ENCODE measurements at places on chromosomes 7 and 10. TPM values are rescaled to one million over a fixed set of nuclear protein-coding genes. Genes with fewer than 3 reads are reported as not detected.

MACC1 gene
- 6.7 TPM for total RNA-seq

DNA sequence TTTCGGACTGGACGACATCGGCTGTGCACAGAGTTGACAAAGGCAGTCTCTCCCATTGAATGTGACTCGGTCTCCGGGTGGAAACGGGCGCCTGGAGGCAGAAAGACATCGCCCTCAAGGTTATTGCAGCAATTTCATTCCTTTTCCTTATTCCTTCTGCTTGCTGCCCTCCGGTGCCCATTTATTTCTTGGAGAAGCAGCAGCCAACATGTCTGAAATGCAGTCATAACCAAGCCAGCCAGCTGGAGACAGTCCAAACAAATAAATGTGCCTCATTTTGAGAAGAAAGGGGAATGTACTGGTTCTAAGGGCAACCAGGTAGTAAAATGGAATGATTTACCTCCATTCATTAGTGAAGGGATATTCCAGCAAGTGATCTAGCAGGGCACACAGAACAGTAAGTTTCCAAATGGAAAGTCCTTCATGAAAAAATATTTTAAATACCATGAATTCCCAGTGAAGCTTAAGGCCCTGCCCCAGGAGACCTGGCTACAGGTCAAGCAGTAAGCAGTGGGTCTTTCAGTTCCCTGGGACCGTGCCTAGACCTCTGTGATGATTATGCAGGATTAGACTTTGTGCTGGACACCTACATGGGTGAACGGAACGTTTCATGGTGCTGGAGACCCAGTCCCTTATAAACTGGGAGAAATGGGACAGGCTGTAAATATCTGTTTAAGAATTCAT lies 86.6 kb downstream of the ABLIM1 start:
- DNase-seq: no peak

- no peak for DNase-seq
Measured at GRCh38 chr10:100879741-100880360, 32.9 kb upstream of the SLF2 start.

DNA sequence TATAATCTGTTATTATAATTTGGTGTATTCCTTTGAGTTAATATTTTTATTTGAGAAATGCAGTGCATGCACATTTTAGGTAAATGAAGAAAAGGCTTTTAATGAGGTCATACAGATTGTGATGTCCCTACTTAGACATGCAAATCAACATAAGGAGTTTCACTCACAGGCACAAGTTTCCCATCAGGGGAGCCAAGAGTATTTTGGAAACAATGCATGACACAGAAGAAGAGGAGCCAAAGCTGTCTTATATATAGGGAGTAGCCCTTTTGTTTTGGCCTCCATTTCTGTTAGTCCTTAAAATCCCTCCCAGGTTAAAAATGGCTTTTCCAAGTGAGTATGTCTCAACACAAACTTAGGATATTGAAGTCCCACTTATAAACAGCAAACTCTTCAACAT lies 703.4 kb upstream of the ANKRD30A start:
- DNase-seq: no peak

GRCh38 chr7:27159266-27160144 lies 3.0 kb upstream of the HOXA7 start:
- no peak for DNase-seq

VAX1 gene
- total RNA-seq: under 0.01 TPM

DNA sequence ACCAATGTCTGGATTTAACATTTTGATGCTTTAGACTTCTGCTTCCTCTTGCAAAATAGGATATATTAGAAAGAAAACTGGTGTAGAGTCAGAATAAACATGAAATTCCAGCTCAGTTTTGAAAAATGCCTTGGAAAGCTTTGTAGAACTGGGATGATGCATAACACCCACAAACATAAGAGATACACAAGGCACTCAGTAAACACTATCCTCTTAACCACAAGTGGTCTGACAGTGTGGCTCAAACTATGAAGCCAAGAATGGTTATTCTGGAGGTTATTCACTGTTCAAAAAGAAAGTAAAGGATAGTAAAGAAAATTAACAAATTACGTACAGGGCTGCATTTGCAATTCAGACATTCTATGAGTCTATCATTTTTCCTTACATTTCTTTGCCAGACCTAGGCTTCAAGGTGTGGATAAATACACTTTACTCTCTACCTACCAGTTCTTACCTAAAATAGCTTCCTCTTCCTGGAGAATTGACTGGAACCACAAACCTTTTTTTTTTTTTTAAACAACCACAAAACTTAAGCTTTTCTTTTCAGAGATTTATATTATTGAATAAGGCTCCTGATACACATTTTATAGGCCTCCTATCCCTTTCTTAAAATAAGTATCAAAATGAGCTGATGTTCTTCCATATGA lies 9.0 kb upstream of the RSBN1L start:
- no peak for DNase-seq

DNA sequence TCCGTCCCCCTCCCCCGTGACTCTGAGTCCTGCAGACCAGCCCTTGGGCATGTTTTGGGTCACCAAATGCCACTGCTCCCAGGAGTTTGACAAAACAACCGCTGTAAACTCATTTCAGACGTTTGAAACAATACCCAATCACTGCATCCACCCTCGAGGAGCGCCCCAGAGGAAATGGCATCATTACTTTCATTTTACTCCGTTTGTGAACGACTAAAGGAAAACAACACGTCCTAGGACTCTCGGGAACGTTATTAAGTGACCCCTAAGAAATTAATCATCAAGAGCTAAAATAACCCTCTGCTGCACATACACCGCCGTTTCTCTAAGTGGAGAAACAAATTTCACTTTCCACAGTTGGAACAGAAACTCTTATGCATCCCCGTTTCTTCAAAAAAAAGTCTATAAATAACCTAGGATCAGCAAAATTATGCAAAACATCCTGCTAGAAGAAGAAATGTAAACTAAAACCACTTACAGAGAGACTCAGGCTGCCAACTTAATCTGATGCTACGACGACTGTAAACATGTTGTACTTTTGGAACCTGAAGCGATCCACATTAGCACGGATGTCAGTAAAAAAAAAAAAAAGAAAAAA lies 109.9 kb upstream of the EFCAB10 start:
- DNase-seq: no peak

GRCh38 chr7:78434281-78434680 lies 635.7 kb downstream of the PHTF2 start:
- no peak for DNase-seq

- DNase-seq: no peak
Measured at GRCh38 chr7:19899529-19899928, 126.1 kb upstream of the TMEM196 start.

EBF3 gene
- total RNA-seq: not detected
